ENCODE measurements at places on chromosomes 4 and X. TPM values are rescaled to one million over a fixed set of nuclear protein-coding genes. Genes with fewer than 3 reads are reported as not detected.
A peak's percentile ranks its signal among the peaks of the same experiment; 100 is the strongest.

DNA sequence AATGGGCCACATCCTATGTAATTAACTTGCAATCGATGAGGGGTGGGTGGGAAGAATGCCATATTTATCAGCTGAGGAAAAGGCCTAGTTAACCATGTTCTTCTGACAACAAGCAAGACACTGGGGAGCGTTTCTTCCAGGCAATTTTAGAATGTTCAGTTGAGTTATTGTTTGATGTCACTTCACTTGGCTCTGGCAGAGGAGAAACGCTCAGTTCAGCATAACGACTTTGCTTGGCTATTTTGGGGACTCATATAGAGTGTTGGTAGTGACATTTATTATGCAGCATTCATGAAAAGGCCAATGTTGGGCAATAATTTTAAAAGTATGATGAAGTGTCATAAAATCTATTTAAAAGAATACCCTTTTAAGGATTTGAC is 648 bp downstream of the SYNPO2 start:
- no peaks in the 10 kb centered on the region for H3K36me3 ChIP-seq
- peak overlapping the region; percentile 76 for H3K4me3 ChIP-seq
- H3K27ac ChIP-seq: no peak overlapping the region
- no peak for DNase-seq
- H3K27me3 ChIP-seq: peaks cover 30% of the 10 kb centered on the region
- H3K4me1 ChIP-seq: peaks cover 13% of the 10 kb centered on the region

DNA sequence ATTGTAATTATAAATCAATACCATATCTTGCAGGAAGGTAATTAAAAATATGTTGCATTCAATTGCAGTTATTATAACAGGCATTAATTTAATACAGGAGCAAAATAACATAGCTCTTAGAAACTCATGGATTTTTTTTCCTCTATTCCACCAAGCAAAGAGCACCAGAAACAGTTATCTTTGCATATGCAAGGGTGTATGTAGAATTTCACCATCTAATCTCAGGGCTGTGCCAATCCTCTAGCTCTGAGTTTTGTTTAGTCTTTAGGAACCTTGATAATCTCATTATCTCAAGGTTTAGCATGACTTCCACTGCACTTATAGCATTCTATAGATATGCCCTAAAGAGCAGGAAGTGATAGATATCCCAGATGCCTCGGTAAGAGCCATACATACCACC is 197.5 kb downstream of the VEGFC start:
- no peaks in the 10 kb centered on the region for H3K27me3 ChIP-seq
- no peaks in the 10 kb centered on the region for H3K36me3 ChIP-seq
- H3K4me1 ChIP-seq: no peaks in the 10 kb centered on the region
- no peak overlapping the region for H3K4me3 ChIP-seq

- DNase-seq: no peak
- no peaks in the 10 kb centered on the region for H3K4me1 ChIP-seq
- H3K27ac ChIP-seq: no peak overlapping the region
- H3K27me3 ChIP-seq: no peaks in the 10 kb centered on the region
- no peak overlapping the region for H3K4me3 ChIP-seq
These were observed 52.7 kb downstream of the ASB9 start for GRCh38 chrX:15217161-15217560.

- DNase-seq: peak; percentile 30
- H3K4me3 ChIP-seq: peak overlapping the region; percentile 43
- peak overlapping the region; percentile 91 for H3K27ac ChIP-seq
- no peaks in the 10 kb centered on the region for H3K27me3 ChIP-seq
These were observed 7.4 kb downstream of the HNRNPH2 start for GRCh38 chrX:101415180-101416145.

GRCh38 chr4:110003401-110004187 is 90.9 kb downstream of the EGF start:
- H3K4me1 ChIP-seq: peaks cover 2% of the 10 kb centered on the region
- H3K27ac ChIP-seq: no peak overlapping the region
- peaks cover 3% of the 10 kb centered on the region for H3K27me3 ChIP-seq
- H3K36me3 ChIP-seq: no peaks in the 10 kb centered on the region
- H3K4me3 ChIP-seq: no peak overlapping the region
- no peak for DNase-seq

GRCh38 chr4:52743444-52744019 is 7.7 kb downstream of the ERVMER34-1 start:
- no peak overlapping the region for H3K4me3 ChIP-seq
- peaks cover 15% of the 10 kb centered on the region for H3K27me3 ChIP-seq
- no peak overlapping the region for H3K27ac ChIP-seq
- H3K36me3 ChIP-seq: no peaks in the 10 kb centered on the region

DNA sequence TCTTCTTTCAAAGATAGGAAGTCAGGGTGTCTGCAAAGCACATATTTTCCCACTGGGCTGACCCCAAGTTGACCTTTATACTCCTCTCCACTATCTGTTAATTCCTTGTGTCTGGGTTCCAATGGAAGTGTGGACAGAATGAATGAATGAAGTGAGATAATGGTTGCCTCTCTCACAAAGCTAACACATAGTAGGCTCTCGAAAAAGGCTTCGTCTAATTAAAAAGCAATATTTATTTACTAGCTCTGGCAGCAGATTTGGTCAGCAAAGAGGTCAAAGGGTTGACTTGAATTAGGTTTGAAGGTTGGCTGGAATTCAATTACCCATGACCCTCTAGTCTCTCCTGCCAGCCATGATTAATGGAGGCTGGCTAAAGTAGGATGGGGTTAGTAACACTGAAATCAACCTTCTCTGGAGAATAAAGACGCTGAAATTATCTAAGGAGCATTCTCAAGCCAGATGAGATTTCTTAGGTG is 280.3 kb upstream of the KLF3 start:
- no peaks in the 10 kb centered on the region for H3K27me3 ChIP-seq
- H3K36me3 ChIP-seq: no peaks in the 10 kb centered on the region
- no peak overlapping the region for H3K27ac ChIP-seq
- no peak for DNase-seq
- H3K4me1 ChIP-seq: peaks cover 15% of the 10 kb centered on the region

DNA sequence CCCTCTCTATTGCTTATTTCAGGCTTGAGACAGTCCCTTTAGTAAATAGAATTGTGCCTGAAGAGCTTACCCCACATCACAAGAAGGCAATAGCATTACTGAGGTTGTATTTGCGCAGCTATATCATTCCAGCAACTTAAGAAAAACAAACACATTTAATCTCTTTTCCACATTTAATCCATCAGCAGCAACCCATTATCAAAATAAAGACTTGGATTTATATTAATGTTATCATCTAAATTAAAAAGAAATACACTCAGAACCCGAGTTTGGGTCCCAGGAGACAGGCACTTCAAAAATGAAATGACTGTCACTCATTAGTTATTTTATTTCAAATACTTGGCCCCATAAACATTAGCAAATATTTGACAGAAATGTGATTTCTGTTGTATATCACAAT is 10.4 kb downstream of the TFDP3 start:
- H3K27me3 ChIP-seq: no peaks in the 10 kb centered on the region
- no peak overlapping the region for H3K4me3 ChIP-seq
- H3K36me3 ChIP-seq: no peaks in the 10 kb centered on the region
- H3K27ac ChIP-seq: no peak overlapping the region

DNA sequence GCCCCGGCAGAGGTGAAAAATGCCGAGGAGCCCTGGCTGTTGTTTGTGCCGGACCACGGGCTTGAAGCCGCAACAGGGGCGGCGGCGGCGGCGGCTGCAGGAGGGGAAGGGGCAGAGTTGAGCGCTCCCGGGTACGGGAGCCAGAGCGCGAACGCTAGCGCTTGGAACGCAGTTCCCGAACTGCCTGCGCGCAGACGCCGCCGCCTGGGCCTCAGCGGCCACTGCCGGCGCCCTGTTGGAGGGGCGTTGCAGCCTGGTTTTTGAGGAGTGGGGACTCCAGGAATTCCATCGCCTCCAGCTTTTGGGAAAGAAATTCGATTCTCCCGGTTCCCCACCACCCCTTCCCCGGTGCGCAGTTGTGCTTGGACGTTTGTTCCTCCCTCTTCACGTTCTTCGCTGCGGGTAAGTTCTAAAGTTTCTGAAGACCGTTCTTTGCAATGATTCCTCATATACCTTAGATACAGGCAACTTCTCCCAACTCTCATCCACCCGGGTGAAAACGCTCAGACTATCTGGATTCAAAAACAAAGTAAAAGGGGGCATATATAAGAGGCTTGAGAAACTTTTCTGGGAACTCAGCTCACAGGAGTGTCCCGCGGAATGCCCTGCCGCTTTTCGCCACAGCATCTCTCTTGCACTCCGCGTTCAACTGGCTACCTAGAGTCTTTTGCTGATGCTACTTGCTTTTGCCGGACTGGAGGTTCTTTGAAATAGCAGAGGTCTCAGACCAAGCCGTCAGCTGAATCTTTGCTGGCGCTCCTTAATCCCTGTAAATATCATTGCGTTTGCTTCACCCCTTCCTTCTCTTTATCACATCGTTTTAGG is 1.0 kb downstream of the FAT4 start:
- peaks cover 64% of the 10 kb centered on the region for H3K27me3 ChIP-seq
- peak; percentile 10 for DNase-seq
- peaks cover 33% of the 10 kb centered on the region for H3K4me1 ChIP-seq
- H3K27ac ChIP-seq: no peak overlapping the region
- H3K4me3 ChIP-seq: peak overlapping the region; percentile 71

- H3K27me3 ChIP-seq: no peaks in the 10 kb centered on the region
- peak overlapping the region; percentile 95 for H3K27ac ChIP-seq
- H3K36me3 ChIP-seq: peaks cover 16% of the 10 kb centered on the region
- H3K4me1 ChIP-seq: peaks cover 61% of the 10 kb centered on the region
- DNase-seq: no peak
- peak overlapping the region; percentile 53 for H3K4me3 ChIP-seq
These were observed 12.6 kb downstream of the CA5B start for GRCh38 chrX:15750611-15751154.

DNA sequence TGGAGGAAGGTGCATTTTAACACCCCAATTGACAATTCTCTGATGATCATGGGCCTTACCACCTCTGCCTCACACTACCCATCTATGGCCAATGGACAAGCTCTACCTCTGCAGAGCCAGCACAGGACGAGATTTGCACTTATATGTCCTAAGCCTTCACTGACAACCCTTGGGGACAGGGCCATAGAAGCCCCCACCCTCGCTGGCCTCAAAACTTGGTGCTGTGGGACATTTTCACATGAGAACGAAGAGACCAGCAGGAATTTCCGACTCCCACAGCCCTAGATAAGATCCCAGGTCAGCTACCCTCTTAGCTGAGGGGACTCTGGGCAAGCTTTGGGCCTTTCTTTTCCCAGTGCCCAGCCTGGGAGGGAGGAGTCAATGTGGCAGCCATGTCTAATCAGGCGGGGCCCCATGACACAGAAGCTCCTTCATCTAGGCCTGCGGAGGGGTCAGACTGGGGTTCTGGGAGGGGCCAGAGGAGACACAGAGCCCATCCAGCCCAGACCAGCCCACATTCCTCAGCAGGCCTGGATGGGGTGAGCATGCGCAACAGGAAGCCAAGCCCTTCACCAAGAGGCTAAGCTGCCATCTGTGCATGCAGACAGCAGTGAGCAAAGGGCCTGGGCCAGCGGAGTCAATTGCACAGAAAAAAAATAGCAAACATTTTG is 12.1 kb downstream of the PJA1 start:
- H3K36me3 ChIP-seq: no peaks in the 10 kb centered on the region
- H3K4me1 ChIP-seq: no peaks in the 10 kb centered on the region
- peaks cover 2% of the 10 kb centered on the region for H3K27me3 ChIP-seq
- H3K4me3 ChIP-seq: no peak overlapping the region
- H3K27ac ChIP-seq: no peak overlapping the region
- no peak for DNase-seq

- H3K4me1 ChIP-seq: peaks cover 3% of the 10 kb centered on the region
- no peak overlapping the region for H3K27ac ChIP-seq
- H3K27me3 ChIP-seq: peaks cover 2% of the 10 kb centered on the region
- H3K36me3 ChIP-seq: no peaks in the 10 kb centered on the region
These were observed 180.7 kb downstream of the GASK1B start for GRCh38 chr4:157992038-157992705.

GRCh38 chr4:147866532-147867271 is 134.8 kb downstream of the ARHGAP10 start:
- H3K36me3 ChIP-seq: no peaks in the 10 kb centered on the region
- H3K27ac ChIP-seq: no peak overlapping the region
- H3K4me3 ChIP-seq: no peak overlapping the region
- no peaks in the 10 kb centered on the region for H3K4me1 ChIP-seq

GRCh38 chrX:84046403-84046984 is 141.5 kb downstream of the RPS6KA6 start:
- H3K27ac ChIP-seq: no peak overlapping the region
- H3K4me3 ChIP-seq: no peak overlapping the region
- peak; percentile 5 for DNase-seq
- H3K27me3 ChIP-seq: no peaks in the 10 kb centered on the region

- H3K27ac ChIP-seq: no peak overlapping the region
- peak; percentile 60 for DNase-seq
- no peak overlapping the region for H3K4me3 ChIP-seq
These were observed 5.6 kb upstream of the CT47C1 start for GRCh38 chrX:119067023-119067739.

DNA sequence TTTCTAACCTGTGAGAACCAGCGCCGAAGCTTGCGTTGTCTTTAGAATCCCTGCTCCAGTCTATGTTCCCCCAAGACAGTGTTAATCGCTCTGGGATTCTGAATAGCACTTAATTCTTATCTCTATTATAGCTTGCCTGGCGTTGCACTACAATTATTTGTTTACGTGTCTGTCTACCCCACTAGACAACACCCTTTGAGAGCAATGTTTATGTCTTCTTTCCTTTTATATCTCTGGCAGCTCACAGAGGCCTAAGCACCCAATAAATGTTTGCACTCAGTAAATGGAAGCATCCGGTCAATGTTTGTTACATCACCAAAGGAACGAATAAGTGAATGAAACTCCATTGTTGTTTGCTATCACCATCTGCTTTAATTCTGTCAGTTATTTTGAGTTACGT is 4.8 kb upstream of the NHS start:
- H3K4me3 ChIP-seq: no peak overlapping the region
- DNase-seq: no peak
- H3K36me3 ChIP-seq: no peaks in the 10 kb centered on the region
- no peaks in the 10 kb centered on the region for H3K4me1 ChIP-seq

DNA sequence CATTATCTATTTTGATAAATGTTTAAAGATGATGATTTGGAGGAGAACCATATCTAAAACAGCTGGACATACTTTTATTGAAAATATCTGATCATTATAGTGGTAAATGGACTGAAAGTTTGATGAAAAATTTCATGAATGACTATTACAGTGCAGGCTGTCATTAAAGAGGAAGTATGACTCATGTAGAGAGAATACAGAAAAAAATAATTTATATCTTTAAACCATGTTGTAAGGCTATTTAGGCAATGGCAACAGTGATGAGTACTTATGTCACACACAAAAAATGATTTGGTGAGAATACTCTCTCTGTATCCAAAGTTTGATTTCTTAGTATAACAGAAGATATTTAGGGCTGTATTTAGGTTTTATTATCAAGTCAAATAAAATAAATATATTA is 3.9 kb upstream of the GLRB start:
- no peak for DNase-seq
- H3K27me3 ChIP-seq: peaks cover 12% of the 10 kb centered on the region
- no peak overlapping the region for H3K4me3 ChIP-seq
- H3K4me1 ChIP-seq: no peaks in the 10 kb centered on the region

PLRG1 gene
- 114 TPM for total RNA-seq

AWAT1 gene
- total RNA-seq: not detected

DMD gene
- total RNA-seq: 0.49 TPM

SRPK3 gene
- total RNA-seq: not detected

NSG1 gene
- 6.6 TPM for total RNA-seq

ADH7 gene
- not detected for total RNA-seq

PRKG2 gene
- total RNA-seq: 0.54 TPM

PCYT1B gene
- 0.04 TPM for total RNA-seq

SMR3B gene
- total RNA-seq: not detected

Measured in activated CD8-positive, alpha-beta T cell treated with anti-CD3 and anti-CD28 coated beads for 36 hours (primary cell).